ENCODE measurements at places on chromosomes 12 and 14.

DNA sequence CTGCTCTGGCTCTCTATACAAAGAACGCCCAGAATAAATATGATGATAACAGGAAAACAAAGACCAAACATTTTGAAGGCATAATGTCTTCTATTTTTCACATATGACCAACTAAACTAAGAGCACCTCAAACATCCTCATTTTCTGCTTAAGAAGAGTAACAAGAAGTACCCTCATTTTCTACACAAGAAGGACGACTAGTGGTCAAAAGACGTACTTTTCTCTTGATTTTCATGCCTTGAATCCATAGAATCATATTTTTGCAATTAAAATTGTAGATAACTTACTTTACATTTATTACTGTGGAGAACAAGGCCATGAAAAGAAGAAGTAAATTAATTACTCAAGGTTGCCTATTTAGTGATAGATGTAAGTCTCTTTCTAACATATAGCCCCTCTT is 358.6 kb downstream of the DUSP6 start:
- peak; percentile 69 for DNase-seq

DNA sequence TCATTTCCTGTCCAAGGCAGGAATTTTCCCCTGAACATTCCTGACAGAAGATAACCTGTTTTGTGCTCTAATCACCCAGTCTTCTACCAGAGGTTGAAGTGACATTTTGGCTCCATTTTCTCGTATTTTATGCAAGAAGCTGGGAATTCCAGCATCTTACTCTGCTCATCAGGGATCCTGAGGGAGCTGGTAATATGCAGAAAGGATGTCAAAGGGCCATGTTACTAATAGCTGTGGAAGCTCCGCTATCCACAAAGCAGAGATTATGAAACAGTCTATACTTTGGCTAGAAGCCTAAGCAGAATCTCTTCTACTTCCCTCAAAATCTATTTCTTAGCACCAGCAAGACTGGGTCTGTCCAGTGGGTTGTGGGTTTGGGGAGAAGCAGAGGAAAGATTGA is 613.0 kb downstream of the DIO2 start:
- no peak for DNase-seq

DNA sequence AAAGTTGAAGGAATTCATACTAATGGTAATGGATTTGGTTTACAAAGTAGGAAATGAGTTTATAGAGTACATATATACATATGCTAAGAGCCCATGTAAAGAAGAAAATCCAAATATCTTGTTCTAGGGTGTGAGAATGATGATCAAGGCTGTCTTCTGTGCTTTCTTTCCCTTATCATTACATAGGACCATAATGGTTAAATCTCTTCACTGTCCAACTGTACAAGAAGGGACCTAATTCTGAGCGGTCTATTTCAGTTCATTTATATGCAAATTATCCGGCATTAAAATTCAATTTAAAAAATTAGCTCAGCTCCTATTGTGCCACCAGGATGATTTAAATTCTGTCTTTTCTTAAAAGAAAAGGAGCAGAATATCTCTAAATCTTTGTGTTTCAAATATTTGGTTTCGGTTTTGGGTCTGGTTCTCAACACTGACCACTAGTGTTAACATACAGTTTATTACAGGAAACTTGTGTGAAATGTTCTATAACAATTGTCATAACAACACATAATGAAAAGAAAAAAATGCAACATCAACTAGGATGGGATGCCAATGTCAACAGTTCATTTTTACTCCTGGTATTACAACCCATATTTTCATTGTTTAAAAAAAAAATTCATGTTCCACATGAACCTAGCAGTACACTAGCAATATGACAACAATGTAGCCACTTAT is 16.8 kb downstream of the OR4K1 start:
- DNase-seq = no peak

GRCh38 chr12:26242683-26243082 is 47.3 kb downstream of the SSPN start:
- no peak for DNase-seq

DNA sequence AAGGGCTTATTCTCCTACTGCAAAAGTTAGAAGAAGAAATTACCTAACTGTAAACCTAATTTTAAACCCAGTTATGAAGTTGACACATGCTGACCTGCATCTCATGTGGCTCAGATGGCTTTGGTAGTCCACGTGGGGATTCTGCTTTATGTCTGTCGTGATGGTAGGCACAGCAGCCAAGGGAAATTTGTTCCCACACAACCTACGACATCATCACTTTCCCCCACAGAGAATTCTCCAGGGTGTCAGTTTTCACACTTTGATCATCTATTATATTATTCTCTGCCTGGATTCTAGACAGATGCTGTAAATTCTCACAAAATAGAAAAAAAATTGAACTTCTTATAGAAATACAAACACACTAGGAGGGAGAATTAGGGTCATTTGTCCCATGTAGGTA is 70.6 kb downstream of the PTHLH start:
- DNase-seq = peak; percentile 22

DNA sequence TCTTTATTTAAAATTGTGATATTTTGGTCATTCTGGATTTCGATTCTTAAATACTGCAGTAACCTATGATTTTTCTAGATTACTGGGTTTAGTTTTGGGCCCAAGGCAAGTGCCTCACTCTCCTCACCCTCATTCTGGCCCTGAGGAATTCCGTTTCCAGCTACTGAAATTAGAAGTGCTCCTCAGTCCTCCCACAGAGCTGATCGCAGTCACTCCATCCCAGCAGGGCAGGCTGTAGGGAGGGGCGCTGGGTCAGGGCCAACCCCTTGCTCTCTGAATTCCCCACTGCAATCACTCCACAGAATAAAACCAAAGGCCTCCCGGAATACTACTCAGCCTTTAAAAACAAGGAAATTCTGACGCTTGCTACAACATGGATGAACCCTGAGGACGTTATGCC is 66.5 kb upstream of the DIO3 start:
- DNase-seq = no peak

GRCh38 chr14:104883681-104884361 is 18.8 kb downstream of the CEP170B start:
- DNase-seq = no peak

DNA sequence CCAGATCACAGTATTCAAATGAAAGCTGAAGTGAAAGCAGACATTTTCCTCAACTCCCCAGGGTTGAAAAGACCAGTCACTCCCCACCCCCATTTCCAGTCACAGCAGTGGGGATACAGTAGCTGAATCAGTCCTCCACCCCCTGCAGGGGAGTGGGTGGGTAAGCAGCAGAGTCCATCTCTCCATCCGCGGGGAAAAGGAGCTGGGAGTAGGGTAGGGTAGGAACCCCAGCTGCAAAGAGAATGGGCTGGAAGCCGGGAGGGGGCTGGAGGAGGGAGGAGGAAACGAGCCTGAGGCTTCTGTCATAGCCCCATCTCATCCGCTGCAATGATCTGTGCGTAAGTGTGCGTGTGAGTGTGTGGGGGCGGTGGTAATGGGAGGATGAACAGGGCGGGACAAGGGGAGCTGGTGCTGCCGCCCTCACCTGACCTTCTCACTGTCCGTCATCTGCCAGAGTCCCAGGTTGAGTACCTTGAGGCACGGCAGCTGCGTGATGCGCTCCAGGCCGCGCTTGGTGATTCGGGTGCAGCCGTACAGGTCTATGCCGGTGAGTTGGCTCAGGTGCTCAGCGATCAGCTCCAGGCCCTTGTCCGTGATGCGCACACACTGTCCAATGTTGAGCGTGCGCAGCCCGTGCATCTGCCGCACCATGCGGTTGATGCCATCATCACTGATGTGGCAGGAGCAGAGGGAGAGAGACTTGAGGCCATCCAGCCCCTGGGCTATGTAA is 1.8 kb downstream of the FBXL14 start:
- DNase-seq = peak; percentile 61

DNA sequence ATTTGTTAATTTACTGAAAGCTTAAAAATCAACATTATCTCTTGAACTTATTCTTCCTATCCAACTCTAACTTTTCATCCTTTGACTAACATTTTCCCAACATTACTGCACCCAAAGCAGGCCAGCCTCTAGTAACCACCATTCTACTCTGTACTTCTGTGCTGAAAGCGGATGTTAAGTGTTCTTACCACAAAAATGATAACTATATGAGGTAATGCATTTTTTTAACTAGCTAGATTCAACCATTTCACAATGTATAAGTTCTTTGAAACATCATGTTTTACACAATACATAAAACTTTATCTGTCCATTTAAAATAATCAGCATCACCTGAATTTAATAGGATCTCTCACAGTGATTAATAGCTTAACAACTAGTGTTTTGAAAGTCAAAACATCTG is 468.5 kb upstream of the MGAT4C start:
- DNase-seq = no peak

GRCh38 chr12:96208801-96209549 is 14.8 kb downstream of the ELK3 start:
- DNase-seq = no peak

GRCh38 chr12:24751181-24751580 is 197.7 kb downstream of the BCAT1 start:
- no peak for DNase-seq

GRCh38 chr14:97033556-97034081 is 236.4 kb downstream of the VRK1 start:
- DNase-seq = no peak

DNA sequence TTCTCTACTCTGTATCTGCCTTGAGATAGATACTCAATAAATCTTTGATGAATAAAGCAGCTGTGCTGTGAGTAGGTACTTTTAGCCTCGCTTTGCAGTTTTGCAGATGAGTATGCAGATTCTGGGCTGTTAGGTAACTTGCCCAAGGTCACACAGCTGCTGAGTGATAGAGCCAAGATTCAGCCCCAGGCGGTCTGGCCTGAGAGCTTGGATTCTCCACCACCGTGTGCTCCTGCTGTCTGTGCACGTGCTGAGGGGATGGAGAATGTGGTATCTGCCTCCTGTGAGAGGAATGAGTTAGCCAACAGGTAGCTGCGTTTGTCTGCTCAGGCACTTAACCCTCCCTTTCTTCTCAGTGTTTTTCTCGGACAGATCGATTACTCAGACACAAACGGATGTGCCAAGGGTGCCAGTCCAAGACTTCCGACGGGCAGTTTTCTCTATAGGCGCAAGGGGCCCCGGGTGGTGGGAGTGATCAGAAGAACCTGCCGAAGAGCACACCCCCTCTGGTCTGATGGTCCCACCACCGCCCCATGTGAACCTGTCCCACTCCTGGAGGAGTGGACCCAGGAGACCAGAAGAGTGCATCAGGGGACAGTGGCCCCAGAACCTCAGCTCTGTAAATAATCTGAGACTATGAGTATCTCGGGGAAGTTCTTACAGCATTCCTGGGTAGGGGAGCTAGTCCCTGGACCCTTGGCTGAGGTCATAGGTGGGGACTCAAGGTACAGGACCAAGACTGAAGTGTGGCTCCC is 6.6 kb upstream of the CSAD start:
- no peak for DNase-seq

DNA sequence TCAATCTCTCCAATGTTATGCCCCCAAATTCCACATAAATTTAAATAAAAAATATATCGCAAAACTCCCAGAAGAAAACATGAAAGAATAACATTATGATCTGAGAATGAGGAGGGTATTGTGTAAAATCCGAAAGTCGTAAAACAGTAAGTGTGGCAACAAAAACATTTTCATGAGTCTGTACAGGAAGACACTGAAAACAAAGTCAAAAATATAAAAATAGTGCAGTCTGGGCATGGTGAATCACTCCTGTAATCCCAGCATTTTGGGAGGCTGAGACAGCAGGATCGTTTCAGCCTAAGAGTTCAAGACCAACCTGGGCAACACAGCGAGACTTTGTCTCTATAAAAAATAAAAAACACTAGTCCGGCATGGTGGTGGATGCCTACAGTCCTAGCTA is 57.1 kb downstream of the SPTLC2 start:
- no peak for DNase-seq

DNA sequence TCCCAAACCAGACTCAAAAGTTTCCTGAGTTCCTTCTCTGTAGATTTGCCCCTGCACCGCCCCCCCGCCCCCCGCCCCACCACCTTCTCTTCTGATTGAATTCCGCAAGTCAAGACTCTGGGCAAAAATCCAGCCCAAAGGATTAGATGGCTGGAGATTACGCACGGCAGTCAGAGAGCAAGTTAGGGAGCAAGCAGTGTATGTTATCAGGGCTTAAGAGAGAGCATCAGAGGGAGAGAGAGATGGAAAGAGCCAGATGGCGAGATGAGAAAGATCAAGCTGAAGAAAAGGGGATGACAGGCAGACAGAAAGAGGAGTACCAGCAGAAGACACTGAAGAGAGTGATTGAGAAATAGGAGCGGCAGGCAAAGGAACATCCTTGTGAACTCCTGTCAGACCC is 13.9 kb upstream of the ANKRD33 start:
- no peak for DNase-seq

DNA sequence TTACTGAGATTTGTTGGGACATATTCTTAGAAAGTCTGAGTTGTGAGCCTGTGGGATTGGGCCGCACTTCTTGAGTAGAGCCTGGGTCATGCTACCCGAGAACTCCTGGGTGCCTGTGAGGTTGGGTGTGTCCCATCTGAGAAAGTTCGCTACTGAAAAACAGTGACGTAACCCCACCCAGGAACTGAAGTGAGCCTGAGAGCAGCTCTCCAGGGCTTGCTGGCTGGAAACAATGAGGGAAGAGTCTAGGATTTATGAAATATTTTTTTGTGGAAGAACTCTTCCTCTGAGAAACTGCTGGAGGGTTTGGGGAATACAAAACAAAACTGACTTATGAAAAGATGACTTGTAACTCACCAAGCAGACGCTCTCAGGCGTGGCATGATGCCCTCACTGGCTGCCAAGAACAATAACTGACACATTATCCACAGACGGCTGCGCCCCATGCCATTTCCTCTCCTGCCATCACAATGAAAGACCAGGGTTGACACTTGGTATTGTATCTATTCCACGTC is 69.2 kb downstream of the RASSF3 start:
- DNase-seq = no peak

- no peak for DNase-seq
Observed at GRCh38 chr12:16076970-16077522, 165.9 kb downstream of the DERA start.

- DNase-seq = no peak
Observed at GRCh38 chr12:24803430-24804245, 145.3 kb downstream of the BCAT1 start.

DNA sequence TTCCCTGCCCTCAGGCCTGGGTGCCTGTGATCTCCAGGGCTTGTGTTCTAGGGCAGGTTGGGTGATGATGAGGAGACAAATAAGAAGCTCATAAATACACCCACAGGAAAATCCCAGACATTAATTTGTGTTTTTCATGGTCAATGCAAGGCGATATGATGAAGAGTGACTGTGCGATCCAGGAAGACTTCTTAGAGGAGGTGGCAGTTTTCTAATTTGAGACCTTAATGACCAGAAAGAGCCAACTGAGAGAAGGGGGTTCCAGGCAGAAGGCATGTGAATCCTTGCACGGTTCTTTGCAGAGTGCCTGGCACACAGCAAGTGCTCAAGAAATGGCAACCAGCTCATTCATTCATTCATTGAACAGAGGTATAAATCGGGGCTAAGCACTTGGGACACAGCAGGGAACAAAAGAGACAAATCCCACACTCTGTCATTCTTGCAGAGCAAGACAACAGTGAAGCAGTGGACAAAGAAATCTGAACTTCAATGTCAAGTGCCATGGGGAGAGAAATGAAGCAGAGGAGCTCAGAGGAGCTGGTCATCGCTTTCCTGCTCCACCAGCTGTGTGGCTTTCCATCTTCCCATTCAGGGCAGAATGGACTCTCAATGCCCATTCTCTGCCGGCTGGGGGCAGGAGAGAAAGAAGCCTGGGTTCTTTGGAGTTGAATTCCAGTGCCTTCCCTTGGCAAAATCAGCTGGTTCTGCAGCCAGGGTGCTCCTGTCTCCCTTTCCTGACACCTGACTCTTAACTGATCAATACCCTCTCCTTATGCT is 128.3 kb downstream of the AACS start:
- no peak for DNase-seq

All from mesendoderm (in vitro differentiated cells).